ENCODE measurements at places on chromosomes 11 and 22.

- DNase-seq, result no peak
These were observed 63.0 kb downstream of the PARVG start for GRCh38 chr22:44243761-44244160.

DNA sequence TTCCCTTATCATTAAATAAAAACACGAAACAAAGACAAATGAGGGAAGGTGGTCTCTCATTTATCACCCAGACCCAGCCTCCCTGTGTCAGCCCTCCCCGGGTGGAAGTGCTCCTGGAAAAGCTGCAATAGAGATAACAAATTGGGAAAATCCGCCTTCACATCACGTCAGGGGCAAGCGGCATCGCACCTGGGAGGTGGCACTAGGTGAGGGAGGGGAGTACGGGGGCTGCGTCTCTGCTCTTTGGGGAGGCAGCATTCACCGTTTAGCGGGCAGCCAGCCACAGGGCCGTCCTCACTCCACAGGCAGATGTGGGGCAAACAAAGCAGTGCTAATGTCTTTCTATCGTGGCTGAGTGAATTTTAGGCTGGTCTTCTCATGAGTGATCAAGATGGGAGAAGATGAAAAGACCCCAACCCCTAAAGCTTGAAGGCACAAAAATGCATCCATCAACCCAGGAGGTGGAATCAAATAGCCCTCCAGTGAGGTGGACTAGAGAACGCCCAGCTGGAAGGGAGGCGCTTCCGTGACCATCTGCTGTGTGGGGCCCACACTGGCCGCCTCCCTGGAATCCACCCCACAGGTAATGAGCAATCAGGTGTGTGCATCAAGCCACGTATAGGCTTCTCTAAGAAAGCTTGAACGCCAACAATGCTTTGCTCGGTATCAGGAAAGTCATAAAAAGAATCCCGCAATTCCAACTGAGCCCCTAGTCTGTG is 629.5 kb downstream of the BRD1 start:
- DNase-seq, result peak; percentile 85

GRCh38 chr11:45616802-45617549 is 48.4 kb downstream of the CHST1 start:
- DNase-seq, result no peak

- DNase-seq, result no peak
These were observed 277.4 kb downstream of the ETS1 start for GRCh38 chr11:128310005-128310404.

- no peak for DNase-seq
These were observed 94.8 kb upstream of the NTM start for GRCh38 chr11:131275580-131275979.

DNA sequence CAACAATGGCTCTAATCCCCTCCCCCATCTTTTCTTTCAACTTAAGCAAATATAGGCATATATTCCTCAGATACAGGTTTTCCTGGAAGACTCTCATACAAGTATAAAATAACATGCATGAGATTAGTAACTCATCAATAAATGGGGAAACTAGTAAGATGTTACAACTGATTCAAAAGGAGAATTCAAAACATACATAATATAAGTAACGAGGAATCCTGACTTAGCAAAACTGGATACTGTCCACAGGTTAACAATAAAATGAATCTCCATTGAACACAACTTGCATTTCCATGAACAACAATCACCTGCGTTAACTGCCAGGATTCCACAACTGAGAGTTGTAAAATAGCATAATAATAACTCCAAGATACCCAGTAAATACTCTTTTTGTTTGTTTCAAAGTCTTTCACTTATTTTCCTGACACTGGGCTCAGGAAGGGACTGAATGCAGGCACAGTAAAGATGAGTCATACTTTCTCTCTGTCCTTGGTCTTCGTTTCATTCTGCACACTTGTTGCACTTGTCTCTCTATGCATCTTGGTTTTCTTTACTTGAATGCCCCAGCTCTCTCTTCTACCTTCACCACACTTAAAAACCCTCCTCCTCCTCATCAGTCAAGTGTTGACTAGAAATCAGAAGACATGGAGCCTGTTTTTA is 8.1 kb downstream of the APIP start:
- no peak for DNase-seq

- DNase-seq, result no peak
These were observed 49.8 kb downstream of the CDKN1C start for GRCh38 chr11:2835751-2836150.

DNA sequence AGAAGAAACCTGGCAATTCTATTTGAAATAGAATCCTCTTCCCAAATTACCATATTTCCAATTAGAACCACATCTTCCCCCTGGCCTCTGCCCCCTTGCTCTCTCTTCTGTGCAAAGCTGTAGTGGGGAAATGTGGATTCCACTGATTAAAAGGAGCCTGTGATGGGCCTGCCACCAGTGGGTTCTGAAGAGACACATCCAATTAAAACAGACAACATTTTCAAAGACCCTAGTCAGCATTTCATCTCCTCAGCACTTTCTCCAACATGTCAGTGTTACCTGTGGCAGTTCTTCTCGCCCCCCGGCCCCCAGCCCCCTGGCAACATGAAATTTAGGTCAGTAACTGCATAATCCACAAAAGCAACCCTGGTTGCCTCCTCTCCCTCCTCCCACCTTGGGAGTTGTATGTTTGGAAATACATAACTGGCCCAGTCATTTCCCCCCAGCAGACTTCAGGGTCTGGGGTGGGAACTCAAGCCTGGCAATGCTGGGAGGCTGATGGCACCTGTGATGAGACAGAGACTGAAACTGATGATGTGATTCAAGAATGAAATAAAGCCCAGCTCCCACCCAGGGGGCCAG is 99.9 kb upstream of the AMOTL1 start:
- no peak for DNase-seq

DNA sequence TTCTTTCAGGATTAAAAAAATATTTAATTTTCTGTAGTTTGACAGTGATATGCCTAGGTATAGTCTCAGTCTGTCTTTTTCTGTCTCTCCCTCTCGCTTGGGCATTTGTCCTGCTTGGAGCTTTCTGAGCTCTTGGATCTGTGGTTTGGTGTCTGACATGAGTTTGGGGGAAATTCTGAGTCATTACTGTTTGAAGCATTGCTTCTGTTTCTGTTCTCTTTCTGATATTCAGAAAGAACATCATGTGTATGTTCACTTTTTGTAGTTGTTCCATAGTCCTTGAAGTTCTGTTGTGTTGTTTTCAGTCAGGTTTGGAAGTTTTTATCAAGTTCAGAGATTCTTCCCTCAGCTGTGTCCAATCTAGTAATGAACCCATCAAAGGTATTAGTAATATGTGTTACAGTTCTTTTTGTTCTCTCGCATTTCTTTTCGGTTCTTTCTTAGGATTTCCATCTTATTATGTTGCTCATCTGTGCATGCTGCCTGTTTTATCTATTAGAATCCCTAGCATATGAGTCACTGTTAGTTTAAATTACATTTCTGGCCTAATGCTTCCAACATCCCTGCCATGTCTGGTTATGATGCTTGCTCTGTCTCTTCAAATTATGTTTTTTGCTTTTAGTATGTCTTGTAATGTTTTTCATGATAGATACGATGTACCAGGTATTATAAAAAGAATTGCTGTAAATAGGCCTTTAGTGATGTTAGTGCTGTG is 48.4 kb downstream of the DDX10 start:
- DNase-seq, result no peak

DNA sequence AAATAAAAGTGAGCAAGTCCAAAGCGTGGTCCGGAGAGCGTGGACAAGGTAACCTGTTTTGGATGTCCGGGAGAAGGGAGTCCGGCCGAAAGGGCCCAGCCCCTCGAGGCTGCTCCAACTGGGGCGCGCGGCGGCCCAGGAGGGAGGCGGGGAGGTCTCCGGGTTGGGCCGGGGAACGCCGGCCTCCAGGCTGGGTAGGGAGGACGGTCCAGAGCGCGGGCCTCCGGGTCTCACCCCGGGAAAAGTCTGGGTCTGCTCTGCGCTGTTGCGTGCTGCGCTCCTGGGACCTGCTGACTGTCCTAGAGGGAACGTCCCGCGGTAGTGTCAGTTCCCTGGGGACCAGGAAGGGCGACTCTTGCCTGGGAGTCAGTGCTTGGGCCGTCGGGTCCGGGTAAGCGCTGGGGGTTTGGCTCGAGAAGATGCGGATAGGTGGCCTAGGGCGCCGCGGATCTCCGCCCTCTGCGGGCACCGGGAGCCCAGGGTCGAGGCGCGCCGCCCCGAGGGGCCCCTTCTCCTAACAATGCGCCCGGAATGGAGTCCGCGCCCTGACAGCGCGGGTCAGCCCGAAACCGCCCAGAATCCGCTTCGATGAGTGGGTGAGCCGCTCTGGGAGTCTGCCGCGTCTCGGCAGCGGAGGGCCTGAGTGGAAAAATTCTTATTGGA is 988 bp upstream of the FLI1 start:
- peak; percentile 96 for DNase-seq

DNA sequence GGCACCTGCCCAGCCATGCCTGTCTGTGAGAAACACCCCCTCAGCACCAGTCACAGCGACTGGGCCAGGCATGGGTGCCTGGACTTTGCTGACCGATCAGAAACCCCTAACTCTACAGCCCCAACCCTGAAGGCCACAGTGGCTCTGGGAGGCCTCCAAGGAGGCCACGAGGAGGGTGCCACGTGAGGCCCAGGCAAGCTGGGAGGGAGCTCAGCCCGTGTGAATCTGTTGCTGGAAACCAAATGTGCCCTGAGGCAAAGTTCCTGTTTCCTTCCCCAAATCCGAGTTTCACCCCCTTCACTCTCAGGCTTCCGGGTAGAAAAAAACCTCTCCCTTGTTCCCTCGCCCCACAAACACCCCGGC is 1.3 kb downstream of the UNC93B1 start:
- peak; percentile 45 for DNase-seq

DNA sequence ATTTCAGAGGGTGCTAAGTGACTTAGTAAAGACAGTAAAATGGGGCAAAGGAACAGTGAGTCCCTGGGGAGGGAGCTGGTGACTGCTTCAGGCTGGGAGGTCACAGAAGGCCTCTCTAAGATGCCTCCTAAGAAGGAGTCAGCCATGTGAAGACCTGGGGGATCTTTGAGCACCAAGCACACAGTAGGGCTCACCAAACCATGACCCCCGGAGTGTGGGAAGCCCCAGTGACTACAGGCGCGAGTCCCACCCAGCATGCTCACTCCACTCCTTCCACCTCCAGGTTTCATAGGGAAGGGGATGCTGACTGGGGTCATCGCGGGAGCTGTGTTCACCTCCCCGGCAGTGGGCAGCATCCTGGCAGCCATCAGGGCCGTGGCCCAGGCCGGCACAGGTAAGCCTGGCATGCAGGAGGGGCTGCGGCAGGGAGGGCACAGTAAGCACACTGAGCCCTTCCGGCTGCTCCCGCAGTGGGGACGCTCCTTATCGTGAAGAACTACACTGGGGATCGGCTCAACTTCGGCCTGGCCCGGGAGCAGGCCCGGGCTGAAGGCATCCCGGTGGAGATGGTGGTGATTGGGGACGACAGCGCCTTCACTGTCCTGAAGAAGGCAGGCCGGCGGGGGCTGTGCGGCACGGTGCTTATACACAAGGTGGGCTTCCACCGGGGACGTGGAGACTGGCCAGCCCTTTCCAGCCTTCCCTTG is 5.9 kb downstream of the TKFC start:
- peak; percentile 72 for DNase-seq

DNA sequence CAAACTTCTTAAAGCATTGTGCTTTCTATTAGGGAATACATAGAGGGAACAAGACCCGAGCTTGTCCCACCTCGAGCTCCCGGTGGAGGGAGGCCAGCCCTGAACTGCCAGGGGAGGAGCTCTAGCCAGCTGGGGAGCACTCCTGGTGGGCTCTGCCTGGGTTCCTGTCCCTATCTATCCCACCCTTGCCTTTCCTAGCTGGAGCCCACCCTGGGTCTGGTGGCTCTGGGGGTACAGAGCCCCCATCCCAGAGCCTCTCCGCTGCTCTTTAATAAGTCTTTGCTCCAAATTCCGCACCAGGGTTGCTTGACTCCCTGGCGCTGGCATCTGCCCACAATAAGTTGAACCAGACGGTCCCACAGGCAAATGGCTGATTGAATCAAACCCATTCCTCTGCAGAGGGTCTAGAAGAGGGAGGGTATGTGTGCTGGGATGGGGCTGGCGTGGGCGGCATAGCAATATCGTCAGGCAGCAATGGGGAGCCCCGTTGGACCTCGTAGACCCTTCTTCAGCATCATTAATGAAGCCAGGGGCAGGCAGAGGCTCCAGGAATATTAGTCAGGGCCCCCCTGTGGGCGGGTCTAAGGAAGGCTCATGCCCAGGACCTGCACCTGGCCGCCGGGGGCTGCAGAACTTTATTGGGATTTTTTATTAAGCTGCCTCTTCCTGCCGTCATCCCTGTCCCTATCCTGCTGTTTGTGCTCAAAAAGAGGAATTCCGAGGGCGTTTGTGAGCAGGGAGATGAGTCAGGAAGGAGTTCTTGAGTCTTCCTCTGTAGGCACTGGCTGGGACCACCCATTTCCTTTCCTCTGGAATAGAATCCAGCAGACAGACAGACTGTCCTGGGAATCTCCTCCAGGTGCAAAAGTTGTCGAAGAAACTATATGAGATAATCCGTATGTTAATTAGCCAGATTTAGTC is 38.5 kb upstream of the RIC3 start:
- no peak for DNase-seq

DNA sequence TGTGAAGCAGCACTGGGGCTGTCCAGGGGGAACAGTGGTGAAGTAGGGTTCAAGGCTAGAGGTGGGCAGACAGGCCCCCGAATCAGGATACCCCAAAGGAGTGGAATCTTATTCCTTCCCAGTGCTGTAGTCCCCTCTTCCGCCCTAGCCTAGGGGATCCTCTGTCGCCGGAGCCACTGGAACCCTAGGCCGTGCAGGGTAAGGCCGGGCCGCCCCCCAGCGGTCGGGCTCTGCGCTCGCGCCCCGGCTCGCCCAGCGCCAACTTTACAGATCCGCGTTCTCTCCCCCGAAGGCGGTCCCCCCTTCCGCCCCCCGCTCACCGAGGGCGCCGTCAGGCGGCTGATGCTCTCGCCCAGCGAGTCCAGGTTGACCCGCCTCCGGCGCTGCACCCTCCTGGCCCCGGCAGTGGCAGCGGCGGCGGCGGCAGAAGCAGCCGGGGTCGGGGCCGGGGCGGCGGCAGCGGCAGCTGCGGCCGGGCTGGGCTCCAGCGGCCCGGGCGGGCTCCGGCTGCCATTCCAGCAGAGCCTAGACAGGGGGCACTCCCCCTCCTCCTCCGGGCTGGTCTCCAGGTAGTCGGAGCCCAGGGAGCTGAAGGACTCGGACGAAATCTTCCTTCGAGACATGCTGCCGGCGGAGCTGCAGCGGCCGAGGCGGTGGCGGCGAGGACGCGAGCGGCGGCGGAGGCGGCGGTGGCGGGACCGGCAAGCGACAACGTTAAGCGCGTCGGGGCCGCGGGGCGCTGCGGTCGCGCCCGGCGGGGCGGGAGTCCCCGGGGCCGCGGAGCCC is 650 bp downstream of the GUCY1A2 start:
- peak; percentile 81 for DNase-seq

GRCh38 chr22:48450188-48450825 is 1377.4 kb downstream of the BRD1 start:
- peak; percentile 39 for DNase-seq

DNA sequence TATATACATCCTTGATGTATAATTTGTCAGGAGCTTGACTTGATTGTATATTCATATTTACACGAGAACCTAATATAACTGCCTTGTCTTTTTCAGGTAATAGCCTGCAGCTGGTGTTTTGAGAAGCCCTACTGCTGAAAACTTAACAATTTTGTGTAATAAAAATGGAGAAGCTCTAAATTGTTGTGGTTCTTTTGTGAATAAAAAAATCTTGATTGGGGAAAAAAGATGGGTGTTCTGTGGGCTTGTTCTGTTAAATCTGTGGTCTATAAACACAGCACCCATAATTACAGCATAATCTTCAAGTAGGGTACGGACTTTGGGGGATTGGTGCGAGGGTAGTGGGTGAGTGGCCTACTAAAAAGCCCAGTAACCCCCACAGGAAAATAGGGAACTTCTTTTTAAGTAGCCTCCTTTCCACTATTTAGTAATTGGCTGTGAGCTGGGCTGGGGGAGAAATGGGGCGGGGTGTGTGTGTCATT is 7.5 kb downstream of the MALAT1 start:
- no peak for DNase-seq
